ENCODE measurements at places on chromosomes 1 and 21. TPM values are rescaled to one million over a fixed set of nuclear protein-coding genes. Genes with fewer than 3 reads are reported as not detected.
A peak's percentile ranks its signal among the peaks of the same experiment; 100 is the strongest.

PSMA5 gene
- 43.3 TPM for total RNA-seq

TSPAN2 gene
- 49.8 TPM for total RNA-seq

ASAP3 gene
- total RNA-seq: 51.4 TPM

ALPL gene
- total RNA-seq: 11.1 TPM

TMPRSS3 gene
- not detected for total RNA-seq

OR2L8 gene
- not detected for total RNA-seq

OR14K1 gene
- not detected for total RNA-seq

- no peak for DNase-seq
These were observed 152.2 kb downstream of the CLEC20A start for GRCh38 chr1:178344513-178345091.

GRCh38 chr1:199936441-199936840 lies 91.1 kb upstream of the NR5A2 start:
- no peak for DNase-seq

DNA sequence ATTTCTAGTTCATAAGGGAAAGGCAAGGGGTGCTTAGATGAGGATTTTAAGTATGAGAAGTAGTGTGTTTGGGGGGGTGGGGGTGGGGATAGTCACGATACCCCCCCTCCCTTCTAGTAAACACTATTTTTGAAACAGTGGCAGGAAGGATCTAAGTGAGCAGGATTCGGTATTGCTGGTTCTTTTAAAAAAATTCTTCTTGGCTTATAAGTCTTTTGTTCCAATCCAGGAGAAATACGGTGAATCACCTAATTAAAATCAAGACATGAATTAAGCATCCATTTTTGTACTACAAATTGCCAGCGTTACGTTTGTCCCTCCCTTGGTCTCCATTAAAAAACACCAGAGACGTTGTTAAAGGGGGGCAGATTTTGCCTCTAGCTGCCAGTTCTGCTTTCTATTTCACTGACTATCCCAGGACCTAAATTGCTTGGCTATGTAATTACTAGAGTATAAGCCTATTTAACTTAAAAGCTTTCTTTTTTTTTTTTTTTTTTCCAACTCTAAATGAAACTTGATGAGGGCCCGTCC lies 911 bp downstream of the LMO4 start:
- DNase-seq: no peak

- no peak for DNase-seq
These were observed 90.1 kb upstream of the DIRAS3 start for GRCh38 chr1:68140536-68140935.

DNA sequence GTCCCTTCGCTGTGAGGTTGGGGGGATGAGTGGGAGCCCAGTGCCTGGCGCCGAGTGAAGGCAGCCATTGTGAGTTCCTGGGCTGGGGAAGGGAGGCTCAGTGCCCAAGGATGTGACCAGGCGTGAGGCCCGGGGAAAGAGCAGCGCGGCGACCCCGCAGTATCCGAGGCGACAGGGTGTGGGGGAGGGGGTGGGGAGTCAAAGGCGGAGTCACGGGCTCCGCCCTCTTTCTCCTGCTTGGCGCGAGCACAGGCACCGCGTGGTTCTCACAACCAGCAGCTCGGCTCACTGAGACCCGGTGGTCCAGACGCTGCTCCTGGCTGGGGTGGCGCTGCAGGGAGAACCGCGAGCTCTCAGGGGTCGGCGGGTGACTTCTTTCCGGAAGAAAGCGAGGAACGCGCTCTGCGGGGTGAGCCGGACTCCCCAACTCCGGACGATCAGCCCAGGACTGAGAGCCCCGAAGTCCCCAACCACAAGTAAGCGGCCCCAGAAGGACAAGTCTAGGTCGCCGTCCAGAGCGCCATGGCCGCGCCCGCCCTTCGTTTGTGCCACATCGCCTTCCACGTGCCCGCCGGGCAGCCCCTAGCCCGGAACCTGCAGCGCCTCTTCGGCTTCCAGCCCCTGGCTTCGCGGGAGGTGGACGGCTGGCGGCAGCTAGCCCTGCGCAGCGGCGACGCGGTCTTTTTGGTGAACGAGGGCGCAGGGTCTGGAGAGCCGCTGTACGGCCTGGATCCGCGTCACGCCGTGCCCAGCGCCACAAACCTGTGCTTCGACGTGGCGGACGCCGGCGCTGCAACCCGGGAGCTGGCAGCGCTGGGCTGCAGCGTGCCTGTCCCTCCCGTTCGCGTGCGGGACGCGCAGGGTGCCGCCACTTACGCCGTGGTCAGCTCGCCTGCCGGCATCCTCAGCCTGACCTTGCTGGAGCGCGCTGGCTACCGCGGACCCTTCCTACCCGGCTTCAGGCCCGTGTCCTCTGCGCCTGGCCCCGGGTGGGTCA lies at the start of gene HPDL:
TSS of gene HPDL (plus strand) at position 269 of the 997 bp plus-strand sequence. CDS start at position 523, 254 bp downstream.
- peak; percentile 87 for DNase-seq

DNA sequence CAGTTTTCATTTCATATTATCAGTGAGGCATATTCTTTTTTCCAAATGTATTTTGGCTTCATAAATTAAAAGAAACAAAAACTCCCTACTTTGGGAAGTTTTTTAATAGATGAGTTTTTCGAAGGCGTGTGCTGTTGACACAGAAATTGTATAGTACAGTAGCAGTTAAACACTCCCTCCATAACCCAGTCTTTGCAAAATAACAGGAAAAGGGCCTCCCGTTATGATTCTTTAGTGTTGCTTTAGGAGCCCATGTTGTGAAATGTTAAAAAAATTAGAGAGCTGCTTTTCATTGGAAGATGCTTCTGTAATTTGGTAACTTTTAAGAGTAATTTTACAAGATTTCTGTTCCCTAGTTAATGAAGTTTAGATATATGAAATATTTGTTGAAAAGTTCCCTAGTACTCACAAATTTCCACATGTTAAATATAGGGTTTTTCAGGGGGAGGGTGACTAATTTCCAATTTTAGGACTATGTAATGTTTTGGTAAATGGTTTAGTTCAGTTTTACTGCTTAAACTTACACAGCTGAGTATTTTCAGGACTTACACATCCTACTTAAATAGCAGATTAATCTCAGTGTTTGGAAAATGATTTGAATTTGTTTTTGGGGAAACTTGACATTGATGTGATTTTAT lies 2.0 kb downstream of the CAMSAP2 start:
- DNase-seq: no peak

Data from posterior vena cava (tissue), 2 donors.